SJCRH30 (cell line): ENCODE measurements at places on chromosomes 7 and 10. TPM values are rescaled to one million over a fixed set of nuclear protein-coding genes. Genes with fewer than 3 reads are reported as not detected.

- H3K4me3 ChIP-seq = no peak overlapping the region
- H3K27ac ChIP-seq = no peak overlapping the region
- peak; percentile 87 for DNase-seq
- no peaks in the 10 kb centered on the region for H3K27me3 ChIP-seq
- no peaks in the 10 kb centered on the region for H3K36me3 ChIP-seq
- 0 out of 2 replicates have a peak, but pooled peaks cover 5% of the 10 kb centered on the region for H3K4me1 ChIP-seq
These were observed 6.1 kb downstream of the NPY start for GRCh38 chr7:24290004-24290641.

DNA sequence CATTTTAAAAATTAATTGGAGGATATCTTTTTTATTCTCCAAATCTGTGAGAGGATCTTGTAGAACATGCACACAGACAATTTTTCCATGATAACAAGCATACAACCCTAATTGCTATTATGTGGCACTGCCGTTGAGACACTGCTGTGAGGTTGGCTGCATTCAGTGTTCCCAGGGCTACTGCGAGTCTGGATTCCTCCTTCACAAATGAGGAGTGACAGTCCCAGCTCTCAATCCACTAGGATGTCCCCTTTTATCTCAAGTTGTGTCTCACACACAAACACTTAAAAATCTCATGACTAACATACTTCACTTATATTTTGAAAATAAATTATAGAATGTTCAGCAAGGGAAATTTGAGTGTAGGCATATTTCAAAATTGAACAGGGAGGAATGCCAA lies 14.1 kb downstream of the NEUROD6 start:
- no peaks in the 10 kb centered on the region for H3K27me3 ChIP-seq
- no peaks in the 10 kb centered on the region for H3K36me3 ChIP-seq

- peak overlapping the region; percentile 82; the same call in 1 of the 2 replicates for H3K4me3 ChIP-seq
These were observed 2.0 kb downstream of the MASTL start for GRCh38 chr10:27157150-27157549.

- H3K27me3 ChIP-seq = no peaks in the 10 kb centered on the region
- H3K36me3 ChIP-seq = no peaks in the 10 kb centered on the region
- no peak for DNase-seq
- no peaks in the 10 kb centered on the region; the same call in 1 of the 2 replicates for H3K4me1 ChIP-seq
- no peak overlapping the region for H3K4me3 ChIP-seq
- no peak overlapping the region for H3K27ac ChIP-seq
These were observed 618.2 kb upstream of the MGMT start for GRCh38 chr10:128848810-128849209.

Gene UNCX
- total RNA-seq = 0.08 and 0.30 TPM in 2 replicates
